ENCODE measurements at places on chromosomes 11 and 22.

GRCh38 chr22:50173311-50173982 is 2.9 kb downstream of the PANX2 start:
- DNase-seq = peak; percentile 59
- peak overlapping the region; percentile 32 for H3K4me3 ChIP-seq
- no peak overlapping the region for H3K27ac ChIP-seq
- no peaks in the 10 kb centered on the region for H3K36me3 ChIP-seq
- peaks cover 23% of the 10 kb centered on the region for H3K27me3 ChIP-seq

GRCh38 chr11:36500315-36500721 is 9.8 kb downstream of the TRAF6 start:
- H3K4me1 ChIP-seq = peaks cover 15% of the 10 kb centered on the region
- peak overlapping the region; percentile 14 for H3K27ac ChIP-seq
- peak; percentile 61 for DNase-seq
- peaks cover 39% of the 10 kb centered on the region for H3K36me3 ChIP-seq
- H3K27me3 ChIP-seq = no peaks in the 10 kb centered on the region

GRCh38 chr11:22597062-22597461 is 28.6 kb downstream of the FANCF start:
- no peaks in the 10 kb centered on the region for H3K36me3 ChIP-seq
- no peak overlapping the region for H3K4me3 ChIP-seq
- H3K27me3 ChIP-seq = no peaks in the 10 kb centered on the region

GRCh38 chr11:115083144-115083806 is 404.9 kb downstream of the NXPE2 start:
- H3K27ac ChIP-seq = no peak overlapping the region
- no peaks in the 10 kb centered on the region for H3K27me3 ChIP-seq
- H3K4me1 ChIP-seq = no peaks in the 10 kb centered on the region

GRCh38 chr11:68950270-68950669 is 30.5 kb downstream of the MRGPRD start:
- no peak overlapping the region for H3K27ac ChIP-seq
- no peaks in the 10 kb centered on the region for H3K27me3 ChIP-seq
- H3K4me1 ChIP-seq = peaks cover 7% of the 10 kb centered on the region
- DNase-seq = no peak
- H3K36me3 ChIP-seq = no peaks in the 10 kb centered on the region

DNA sequence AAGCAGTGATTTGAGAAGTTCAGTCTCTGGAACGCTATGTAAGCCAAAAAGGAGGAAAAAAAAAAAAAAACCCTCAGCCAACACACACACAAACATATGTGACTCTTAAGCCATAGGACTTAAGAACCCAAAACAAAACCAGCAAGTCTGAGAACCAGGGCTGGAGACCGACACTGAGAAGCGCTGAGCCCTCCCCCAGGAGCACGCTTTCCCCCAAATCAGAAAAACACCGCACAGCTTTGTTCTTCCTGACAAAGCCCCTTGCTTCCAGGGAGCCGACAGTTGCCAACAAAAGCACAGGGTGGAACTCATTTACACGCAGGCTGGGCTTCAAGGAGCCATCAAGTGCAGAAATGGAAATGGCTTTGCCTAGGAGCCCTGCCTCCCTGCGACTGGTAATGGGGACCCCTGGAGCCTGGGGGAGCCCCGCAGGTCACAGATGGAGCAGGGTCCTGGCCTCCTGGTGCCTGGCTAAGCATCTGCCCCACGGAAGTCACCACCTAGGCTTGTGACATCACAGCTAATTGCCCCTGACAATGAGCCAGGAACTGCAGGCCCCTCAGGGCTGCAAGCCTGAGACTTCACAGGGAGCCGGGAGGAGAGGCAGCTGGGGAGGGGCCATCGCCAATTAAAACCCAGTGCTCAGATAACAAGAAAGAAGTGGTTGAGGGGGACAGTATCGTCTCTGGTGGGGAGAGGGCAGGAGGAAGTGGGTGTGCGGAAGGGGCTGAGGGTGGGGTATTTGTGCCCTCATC is 66.9 kb downstream of the NFAM1 start:
- H3K4me1 ChIP-seq = peaks cover 22% of the 10 kb centered on the region
- H3K27me3 ChIP-seq = peaks cover 40% of the 10 kb centered on the region
- no peak overlapping the region for H3K27ac ChIP-seq
- no peak overlapping the region for H3K4me3 ChIP-seq
- H3K36me3 ChIP-seq = no peaks in the 10 kb centered on the region

- H3K4me1 ChIP-seq = peaks cover 11% of the 10 kb centered on the region
- no peak for DNase-seq
- no peaks in the 10 kb centered on the region for H3K27me3 ChIP-seq
Observed at GRCh38 chr22:35322893-35323292, 23.2 kb downstream of the TOM1 start.

DNA sequence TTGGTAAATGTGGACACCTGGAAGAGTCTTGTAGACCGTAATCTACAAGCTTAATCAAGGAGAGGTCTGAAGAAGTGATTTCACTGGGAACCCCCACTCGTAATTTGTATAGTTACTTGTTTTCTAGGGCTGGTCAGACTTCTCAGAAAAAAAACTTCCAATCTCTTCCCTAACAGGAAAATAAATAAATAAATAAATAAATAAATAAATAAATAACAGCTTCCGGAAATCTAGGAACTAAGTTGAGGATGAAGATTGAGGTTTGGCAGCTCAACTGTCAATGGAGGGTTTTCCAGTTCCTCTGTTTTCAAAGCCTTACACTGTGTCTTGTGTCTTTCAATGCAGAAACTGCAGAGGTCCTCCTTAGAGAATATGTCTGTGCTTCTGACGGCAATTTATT is 17.7 kb upstream of the TYR start:
- H3K27ac ChIP-seq = no peak overlapping the region
- no peak for DNase-seq
- no peaks in the 10 kb centered on the region for H3K27me3 ChIP-seq
- H3K4me1 ChIP-seq = no peaks in the 10 kb centered on the region
- H3K36me3 ChIP-seq = no peaks in the 10 kb centered on the region

- peak within 1 kb of the TSS; percentile 83 for H3K4me3 ChIP-seq
- peak; percentile 39 for DNase-seq
- peaks cover 79% of the 10 kb centered on the region for H3K4me1 ChIP-seq
- H3K27ac ChIP-seq = peak within 1 kb of the TSS; percentile 26
- H3K36me3 ChIP-seq = no peaks in the 10 kb centered on the region
Observed at GRCh38 chr11:63614136-63614671, at the start of gene PLAAT3. Gene PLAAT3 (minus strand): TSS chr11:63614433. CDS start chr11:63614014, 419 bp downstream.

DNA sequence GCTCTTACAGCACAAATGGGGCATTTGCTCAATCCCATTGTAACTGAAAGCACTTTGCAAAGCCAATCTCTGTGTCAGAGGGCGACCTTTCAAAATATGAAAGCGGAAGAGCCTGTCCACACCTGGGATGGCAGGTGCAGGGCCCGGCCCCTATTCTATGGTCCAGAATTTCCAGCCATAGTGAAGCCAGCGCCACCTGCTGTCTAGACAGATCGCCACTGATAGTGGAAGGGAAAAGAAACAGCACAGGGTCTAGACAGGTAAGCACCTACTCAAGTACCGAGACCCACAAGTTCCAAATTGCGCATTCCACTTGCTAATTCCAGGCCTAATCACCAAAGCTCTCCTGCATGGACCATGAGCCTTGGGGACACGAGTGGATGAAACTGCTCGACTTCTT is 141.4 kb downstream of the NTM start:
- H3K36me3 ChIP-seq = no peaks in the 10 kb centered on the region
- no peak overlapping the region for H3K27ac ChIP-seq
- no peak overlapping the region for H3K4me3 ChIP-seq
- H3K4me1 ChIP-seq = no peaks in the 10 kb centered on the region
- no peaks in the 10 kb centered on the region for H3K27me3 ChIP-seq
- DNase-seq = no peak

GRCh38 chr11:14519597-14519916 is 629 bp downstream of the PSMA1 start:
- peak overlapping the region; percentile 95 for H3K27ac ChIP-seq
- peaks cover 17% of the 10 kb centered on the region for H3K4me1 ChIP-seq
- DNase-seq = peak; percentile 80

GRCh38 chr11:64268025-64268892 is 16.2 kb downstream of the BAD start:
- H3K27ac ChIP-seq = peak overlapping the region; percentile 84
- H3K36me3 ChIP-seq = peaks cover 33% of the 10 kb centered on the region
- peak overlapping the region; percentile 95 for H3K4me3 ChIP-seq
- no peaks in the 10 kb centered on the region for H3K27me3 ChIP-seq
- peaks cover 29% of the 10 kb centered on the region for H3K4me1 ChIP-seq

DNA sequence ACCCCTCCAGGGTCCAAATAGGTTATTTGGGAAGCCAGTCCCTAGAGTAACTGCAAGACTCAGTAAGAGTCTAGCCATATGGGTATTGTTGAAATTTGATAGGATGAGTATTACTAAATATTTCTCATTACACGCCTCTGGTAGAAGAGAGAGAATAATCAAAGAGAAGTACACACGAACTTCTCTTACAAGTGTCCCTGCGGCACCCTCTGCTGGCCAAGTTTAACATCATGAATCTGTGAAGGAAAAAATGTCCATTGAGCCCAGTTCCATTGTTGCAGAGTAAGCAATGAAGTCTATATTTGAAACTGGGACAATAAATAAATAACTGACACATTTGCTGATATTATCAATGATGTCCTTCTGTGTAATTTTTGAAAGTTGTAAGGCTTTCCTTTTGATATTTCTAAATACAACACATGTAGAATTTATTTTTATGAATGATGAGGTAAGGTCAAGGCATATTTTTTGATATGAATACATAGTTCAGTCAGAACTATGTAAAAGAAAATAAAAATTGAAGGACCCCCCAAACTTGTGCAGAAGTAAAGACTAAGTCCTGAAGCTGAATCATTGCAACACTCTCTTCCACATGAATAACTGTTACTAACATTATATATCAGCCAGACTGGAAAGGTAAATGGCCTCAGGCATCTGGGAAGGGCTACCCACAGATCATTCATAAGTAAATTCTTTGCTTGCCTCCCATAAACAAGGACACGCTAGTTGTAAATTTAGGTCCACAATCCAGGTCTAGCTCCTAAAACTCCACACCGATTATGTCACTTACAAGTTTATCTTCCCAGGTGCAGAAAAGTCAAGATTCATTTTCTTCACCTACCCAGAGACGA is 10.0 kb downstream of the OR51L1 start:
- H3K27me3 ChIP-seq = no peaks in the 10 kb centered on the region
- no peak overlapping the region for H3K4me3 ChIP-seq
- no peak for DNase-seq
- no peak overlapping the region for H3K27ac ChIP-seq

DNA sequence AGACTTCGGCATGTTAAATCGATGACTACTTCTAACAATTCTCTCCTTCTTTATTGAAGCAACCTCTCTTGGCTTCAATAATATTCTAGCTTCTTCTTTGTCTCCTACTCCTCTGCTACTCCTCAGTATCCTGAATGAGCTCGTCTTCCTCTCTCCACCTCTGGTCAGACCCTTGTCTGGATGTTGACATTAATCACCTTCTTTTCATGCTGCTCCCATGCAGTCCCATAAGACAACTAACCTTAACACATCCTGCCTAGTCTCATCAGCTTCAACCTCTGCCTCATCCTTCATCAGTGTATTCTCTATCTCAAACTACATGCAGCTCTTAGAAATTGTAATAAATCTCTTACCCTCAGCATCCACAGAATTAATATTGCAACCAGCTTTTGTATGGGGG is 695.6 kb downstream of the CNTN5 start:
- no peaks in the 10 kb centered on the region for H3K36me3 ChIP-seq
- no peak overlapping the region for H3K27ac ChIP-seq
- H3K4me1 ChIP-seq = no peaks in the 10 kb centered on the region
- no peak overlapping the region for H3K4me3 ChIP-seq

DNA sequence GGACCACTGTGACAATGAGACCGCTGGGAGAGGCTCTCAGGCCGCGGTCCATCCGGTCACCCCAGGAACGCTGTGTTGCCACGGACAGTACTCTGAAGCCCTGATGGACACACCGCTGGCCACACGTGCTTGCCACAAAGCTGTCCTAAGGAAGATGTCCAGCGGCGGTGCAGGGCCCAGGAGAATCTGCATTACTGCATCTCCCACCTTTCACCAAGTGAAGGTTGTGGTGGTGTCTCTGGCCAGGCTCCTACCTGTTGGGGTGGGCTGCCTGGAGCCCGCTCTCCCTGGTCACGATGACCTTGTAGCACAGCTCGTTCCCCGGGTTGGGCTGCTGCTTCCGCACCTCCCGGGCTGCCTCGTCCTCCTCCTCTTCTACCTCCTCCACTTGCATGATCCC is 4.2 kb downstream of the TTLL12 start:
- peaks cover 49% of the 10 kb centered on the region for H3K36me3 ChIP-seq
- DNase-seq = no peak
- no peaks in the 10 kb centered on the region for H3K27me3 ChIP-seq
- no peak overlapping the region for H3K27ac ChIP-seq
- H3K4me1 ChIP-seq = peaks cover 22% of the 10 kb centered on the region

- DNase-seq = no peak
- H3K27ac ChIP-seq = no peak overlapping the region
- H3K4me1 ChIP-seq = no peaks in the 10 kb centered on the region
- no peaks in the 10 kb centered on the region for H3K36me3 ChIP-seq
- H3K27me3 ChIP-seq = no peaks in the 10 kb centered on the region
Observed at GRCh38 chr11:9069862-9070470, 21.4 kb downstream of the SCUBE2 start.

Data from CD14-positive monocyte (primary cell).